Thyroid gland (tissue), 4 donors: ENCODE measurements at places on chromosomes 5 and 9. TPM values are rescaled to one million over a fixed set of nuclear protein-coding genes. Genes with fewer than 3 reads are reported as not detected.

Gene CCDC171
- 7.5 TPM for total RNA-seq

Gene HBEGF
- 5.8 TPM for total RNA-seq

Gene SCGB3A2
- not detected for total RNA-seq

Gene DIMT1
- 36.7 TPM for total RNA-seq

Gene FABP6
- not detected for total RNA-seq

Gene CD74
- 675 TPM for total RNA-seq

Gene PTGER4
- 10.9 TPM for total RNA-seq

Gene CDKN2B
- total RNA-seq = 0.44 TPM

Gene SOHLH1
- not detected for total RNA-seq

Gene SRA1
- total RNA-seq = 39.6 TPM

Gene SLC6A7
- not detected for total RNA-seq

Gene SLCO4C1
- total RNA-seq = 0.45 TPM

Gene PCDHGB5
- 19.2 TPM for total RNA-seq

Gene IL4
- total RNA-seq = not detected

Gene PCDHGB4
- total RNA-seq = 12.5 TPM

Gene GARIN3
- total RNA-seq = not detected

Gene C9orf153
- 0.67 TPM for total RNA-seq

Gene OR1J2
- not detected for total RNA-seq

Gene GCNT4
- total RNA-seq = 1.8 TPM
